ENCODE measurements at places on chromosomes 13 and 19. TPM values are rescaled to one million over a fixed set of nuclear protein-coding genes. Genes with fewer than 3 reads are reported as not detected.

Gene STARD13
- total RNA-seq, result 9.0 TPM

Gene MEIOSIN
- not detected for total RNA-seq

Gene LILRA1
- not detected for total RNA-seq

Gene KLHL1
- total RNA-seq, result not detected

Gene MYH14
- total RNA-seq, result 2.8 TPM

Gene MCF2L
- total RNA-seq, result 12.4 TPM

Gene LYPD5
- 0.31 TPM for total RNA-seq

Gene TBC1D4
- total RNA-seq, result 5.9 TPM

Gene EHD2
- 28.6 TPM for total RNA-seq

Gene PCDH8
- total RNA-seq, result not detected

DNA sequence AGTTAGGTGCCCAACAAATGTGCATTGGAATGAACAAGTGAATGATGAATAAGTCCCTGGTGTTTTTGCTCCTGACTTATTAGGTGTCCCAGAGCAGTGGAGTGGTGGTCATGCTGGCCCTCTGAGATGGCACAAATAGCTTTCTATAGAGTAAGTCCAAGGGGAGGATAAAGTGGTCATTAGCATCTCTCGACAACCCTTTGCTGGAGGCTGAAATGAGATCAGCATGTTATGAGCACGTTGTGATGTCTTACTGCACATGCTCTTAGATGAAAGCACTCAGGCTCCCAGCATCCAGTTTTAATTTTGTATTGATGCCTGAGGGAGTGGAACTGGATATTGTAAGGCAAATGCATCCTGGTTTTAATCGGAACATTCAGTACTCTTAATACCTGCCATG is 326.2 kb downstream of the RFC3 start:
- no peak for DNase-seq

- DNase-seq, result peak; percentile 54
Measured at GRCh38 chr19:43901395-43902390, 33.4 kb downstream of the ZNF45 start.

- no peak for DNase-seq
Measured at GRCh38 chr13:65653613-65654012, 1576.5 kb downstream of the PCDH9 start.

DNA sequence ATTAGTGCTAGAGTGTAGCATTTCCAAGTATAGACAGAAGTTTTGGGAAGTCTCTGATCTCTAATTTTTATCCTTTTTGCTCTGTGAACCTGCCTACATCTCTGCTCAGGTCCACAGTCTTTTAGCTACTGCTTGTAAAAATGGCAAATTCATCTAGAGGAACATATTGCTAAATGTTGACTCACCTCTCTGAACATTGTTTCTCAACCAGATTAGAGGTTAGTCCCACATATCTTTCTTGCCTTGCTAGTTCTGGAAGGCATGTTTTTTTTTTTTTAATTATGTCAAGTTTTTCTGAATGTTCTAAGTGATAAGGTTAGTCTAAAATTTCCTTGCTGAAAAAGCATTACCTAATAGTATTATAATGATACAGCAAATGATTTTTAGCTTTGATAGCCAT is 2889.6 kb upstream of the PCDH20 start:
- no peak for DNase-seq

GRCh38 chr13:96273196-96273595 is 183.3 kb downstream of the HS6ST3 start:
- no peak for DNase-seq

DNA sequence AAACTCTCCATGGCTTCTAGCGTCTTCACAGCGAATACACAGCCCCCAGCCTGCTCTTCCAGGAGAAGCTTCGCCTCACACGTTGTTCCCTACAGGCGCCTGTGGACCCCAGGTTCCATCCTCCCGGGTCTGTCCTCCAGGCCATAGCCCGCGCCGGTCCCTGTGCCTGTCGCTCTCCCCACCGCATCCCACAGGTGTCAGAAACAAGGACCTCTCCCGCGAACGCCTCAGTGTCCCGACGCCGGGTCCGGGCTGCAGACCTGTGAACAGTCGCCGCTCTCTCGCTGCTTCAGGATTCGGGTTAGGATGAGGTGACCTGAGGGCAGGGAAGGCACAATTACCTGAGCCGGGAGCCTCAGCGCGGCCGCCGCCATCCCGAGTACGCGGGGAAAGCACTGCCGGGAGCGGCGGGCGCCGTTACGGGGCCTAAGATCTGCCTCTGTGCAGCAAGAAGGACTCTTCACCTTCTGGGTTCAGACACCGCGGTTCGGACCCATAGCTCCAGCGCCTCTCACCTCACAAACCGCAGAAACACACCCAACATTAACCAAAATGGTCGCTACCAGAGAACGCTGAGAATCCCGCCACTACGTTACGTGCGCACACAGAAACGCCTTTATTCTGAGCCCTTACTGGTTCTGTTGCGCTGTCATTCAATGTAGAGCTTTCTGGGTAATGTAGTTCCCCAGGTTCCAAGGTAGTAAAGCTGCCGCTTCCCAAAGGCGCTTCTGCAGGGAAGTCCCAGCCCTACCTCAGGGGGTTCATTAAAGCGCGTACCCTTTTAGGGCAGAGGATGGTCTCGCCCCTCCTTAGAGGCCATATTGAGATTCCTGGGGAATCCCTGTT is at the start of gene ZNF418:
TSS of gene ZNF418 (minus strand) at position 583 of the 846 bp plus-strand sequence. CDS start 1,580 bp downstream, outside the sequence.
- no peak for DNase-seq

DNA sequence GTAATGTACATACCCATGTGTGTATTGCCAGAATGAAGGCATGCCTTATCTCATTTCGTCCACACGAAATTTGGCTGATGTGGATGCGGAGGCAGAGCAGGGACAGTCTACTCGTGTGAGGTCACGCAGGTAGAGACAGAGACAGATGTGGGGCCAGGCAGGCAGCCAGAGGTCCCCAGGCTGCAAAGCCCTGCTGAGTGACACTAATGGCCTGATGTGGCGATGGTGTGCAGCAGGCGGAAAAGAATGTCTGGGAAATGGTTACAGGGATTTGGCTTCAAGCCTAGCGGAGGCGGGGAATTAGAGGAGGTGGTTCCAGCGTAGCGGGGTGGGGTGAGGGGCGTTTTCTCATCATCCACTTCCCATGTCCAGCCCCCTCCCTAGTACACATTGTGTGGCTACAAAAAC is 4.2 kb upstream of the IZUMO2 start:
- DNase-seq, result peak; percentile 37

DNA sequence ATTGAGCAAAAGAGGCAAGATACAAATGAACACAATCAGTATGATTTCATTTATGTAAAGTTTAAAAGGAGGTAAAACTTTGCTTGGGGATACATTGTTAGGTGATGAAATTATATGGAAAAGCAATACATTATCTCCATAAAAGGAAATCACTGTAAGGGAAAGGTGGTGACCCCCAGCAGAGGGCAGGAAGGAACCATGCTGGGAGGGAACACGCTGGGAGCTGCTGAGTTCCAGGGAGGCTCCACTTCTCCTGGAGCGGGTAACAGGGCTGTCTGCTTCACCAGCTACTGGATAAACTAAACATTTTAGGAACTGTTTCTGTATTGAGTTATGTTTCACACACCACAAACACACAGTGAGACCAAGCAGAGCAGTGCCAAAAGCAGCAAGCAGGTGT is 91.2 kb downstream of the KATNAL1 start:
- DNase-seq, result peak; percentile 35

- peak; percentile 71 for DNase-seq
Measured at GRCh38 chr19:3849092-3849491, 19.7 kb downstream of the ZFR2 start.

DNA sequence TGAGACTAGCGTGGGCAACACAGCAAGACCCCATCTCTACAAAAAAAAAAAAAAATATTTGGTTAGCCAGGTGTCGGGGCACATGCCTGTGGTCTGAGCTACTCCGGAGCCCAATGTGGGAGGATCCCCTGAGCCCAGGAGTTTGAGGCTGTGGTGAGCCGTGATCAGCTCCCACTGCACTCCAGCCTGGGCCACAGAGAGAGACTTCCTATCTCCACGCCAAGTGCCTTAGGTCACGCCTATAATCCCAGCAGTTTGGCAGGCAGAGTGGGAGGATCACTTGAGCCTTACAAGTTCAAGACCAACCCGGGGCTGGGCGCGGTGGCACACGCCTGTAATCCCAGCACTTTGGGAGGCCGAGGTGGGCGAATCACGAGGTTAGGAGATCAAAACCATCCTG is 8.7 kb upstream of the ADAT3 start:
- no peak for DNase-seq

DNA sequence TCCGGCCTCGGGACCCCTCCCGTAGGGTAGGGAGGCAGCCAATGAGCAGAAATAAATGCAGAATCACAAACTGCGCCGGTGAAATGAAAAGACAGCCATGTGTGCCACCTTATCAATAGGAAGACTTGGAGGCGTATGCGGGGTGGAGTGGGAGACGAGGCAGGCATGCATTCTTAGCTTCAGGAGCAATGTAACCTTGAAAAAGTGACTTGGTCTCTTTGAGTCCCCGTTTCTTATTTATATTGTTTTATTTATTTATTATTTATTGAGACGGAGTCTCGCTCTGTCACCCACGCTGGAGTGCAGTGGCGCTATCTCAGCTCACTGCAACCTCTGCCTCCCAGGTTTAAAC is 16.0 kb downstream of the SSC5D start:
- no peak for DNase-seq

DNA sequence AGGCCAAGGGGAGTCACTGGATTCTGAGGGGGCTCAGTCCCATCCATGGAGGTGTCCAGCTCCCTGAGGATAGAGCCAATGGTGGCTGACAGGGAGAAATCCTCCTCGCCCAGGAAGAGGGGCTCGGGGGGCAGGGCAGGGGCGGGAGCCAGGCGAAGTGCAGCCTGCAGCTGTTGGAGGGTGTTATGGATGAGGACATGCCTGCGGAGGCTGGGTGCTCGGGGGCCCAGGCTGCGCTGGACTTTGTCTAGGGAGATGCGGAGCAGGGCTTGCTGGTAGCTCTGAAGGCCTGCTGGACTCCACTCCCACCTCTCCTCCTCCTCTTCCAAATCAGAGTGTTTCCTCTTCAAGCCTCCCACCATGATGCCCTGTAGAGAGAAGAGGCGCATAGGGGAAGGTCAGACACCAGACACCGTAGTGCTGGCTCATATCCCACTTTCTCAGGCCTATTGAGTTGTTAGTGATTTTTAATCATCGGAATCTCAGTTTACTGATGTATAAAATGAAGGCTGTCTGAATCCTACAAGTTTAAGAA is 2.3 kb downstream of the SERTAD3 start:
- DNase-seq, result no peak

GRCh38 chr13:95573221-95573620 is 20.7 kb downstream of the CLDN10 start:
- DNase-seq, result peak; percentile 39

DNA sequence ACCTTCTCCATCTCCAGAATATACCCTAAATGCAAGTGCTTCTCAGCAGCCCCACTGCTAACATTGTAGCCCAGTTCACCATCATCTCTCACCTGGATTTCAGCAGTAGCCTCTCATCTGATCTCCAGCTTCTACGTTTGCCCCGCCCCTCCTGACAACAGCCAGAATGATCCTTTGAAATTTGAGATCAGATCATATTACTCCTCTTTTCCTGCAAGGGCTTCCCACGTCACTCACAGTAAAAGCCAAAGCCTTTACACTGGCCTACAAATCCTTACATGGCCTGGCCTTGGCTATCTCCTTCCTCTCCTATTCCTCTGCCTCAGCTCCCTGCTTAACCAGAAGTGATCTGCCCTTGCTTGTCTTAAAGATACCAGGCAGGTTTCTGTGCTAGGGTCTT is 94.3 kb upstream of the NBEA start:
- DNase-seq, result no peak

GRCh38 chr13:50422181-50423148 is 407.2 kb downstream of the KCNRG start:
- no peak for DNase-seq

DNA sequence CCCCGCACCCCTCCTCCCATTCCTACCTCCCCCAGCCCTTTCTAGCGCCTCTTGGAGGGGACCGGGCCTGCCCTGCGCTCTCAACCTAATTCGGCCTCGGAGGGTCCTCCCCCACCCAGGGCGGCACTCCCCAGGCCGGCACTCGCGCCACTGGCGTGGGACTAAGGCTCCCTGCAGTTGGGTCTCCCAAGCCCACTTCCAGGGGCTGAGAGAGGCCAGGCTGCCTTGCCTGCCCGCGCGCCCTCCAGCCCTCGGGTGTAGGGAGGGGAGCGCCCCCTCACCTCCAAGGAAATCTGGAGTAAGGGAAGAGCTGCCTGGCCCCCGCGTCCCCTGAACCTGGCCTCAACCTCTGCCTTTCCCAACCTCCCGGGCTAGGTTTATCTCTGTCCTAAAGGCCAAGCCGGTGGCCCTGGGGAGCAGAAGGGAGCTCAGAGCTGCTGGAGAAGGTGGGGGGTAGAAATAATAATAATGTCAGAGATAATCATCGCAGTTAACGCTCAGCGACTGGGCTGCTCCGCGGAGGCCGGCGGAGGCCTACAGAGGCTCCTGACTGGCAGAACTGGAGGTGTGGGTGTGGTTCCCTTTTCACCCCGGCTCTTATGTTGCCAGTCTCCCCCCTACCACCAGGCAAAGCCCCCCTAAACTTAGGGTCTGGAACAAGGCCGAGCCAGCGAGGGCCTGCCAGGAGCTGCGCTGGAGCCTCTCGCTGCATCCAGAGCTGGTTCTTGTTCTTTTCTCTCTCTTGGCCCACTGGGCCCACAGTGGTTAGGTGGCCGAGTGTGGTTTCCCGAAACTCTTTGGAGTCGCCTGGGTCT is 9.6 kb downstream of the ZIC2 start:
- no peak for DNase-seq

- DNase-seq, result peak; percentile 89
Measured at GRCh38 chr19:48487948-48488347, 18.8 kb downstream of the CYTH2 start.

DNA sequence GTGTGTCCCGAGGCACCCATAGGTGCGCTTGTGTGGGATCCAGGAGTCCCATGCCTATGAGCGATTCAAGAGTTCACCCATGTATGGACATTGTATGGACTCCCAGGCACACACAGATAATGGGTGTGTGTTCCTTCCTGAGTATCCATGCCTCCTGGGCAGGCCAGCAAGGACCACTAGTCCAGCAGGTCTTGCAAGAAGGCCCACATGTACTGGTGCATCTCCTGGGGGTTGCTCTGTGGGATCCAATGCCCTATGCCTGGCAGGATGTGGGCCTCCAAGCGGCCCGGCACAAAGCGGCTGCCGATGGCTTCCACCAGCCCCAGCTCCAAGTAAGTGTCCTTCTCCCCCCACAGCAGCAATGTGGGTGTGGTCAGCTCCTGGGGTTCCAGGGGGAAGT is 5.0 kb downstream of the EPHX3 start:
- no peak for DNase-seq

DNA sequence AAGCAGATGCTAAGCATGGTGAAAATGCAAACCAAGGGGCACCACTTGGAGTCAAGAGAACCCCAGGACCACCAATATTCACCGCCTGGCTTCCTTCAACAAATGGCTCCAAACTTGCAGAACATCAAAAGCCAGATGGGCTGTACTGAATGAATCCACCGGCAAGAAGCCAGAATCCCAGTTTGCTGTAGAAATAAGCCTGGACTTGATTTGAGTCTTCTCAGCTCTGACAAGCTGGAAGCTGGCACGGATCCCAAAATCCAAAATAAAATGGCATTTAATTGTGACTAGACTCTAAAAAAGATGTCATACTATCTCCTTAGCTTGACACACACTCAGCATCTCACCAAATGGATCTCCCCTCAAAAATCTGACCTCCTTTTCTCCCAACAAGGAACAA is 11.9 kb downstream of the EFNB2 start:
- DNase-seq, result no peak

Data from A172 (cell line).